ENCODE measurements at places on chromosomes 12 and 14. TPM values are rescaled to one million over a fixed set of nuclear protein-coding genes. Genes with fewer than 3 reads are reported as not detected.

GRCh38 chr14:85483652-85484051 lies 46.3 kb upstream of the FLRT2 start:
- DNase-seq, result no peak
- H3K4me1 ChIP-seq, result no peaks in the 10 kb centered on the region
- H3K4me3 ChIP-seq, result no peak overlapping the region
- no peaks in the 10 kb centered on the region for H3K27me3 ChIP-seq

DNA sequence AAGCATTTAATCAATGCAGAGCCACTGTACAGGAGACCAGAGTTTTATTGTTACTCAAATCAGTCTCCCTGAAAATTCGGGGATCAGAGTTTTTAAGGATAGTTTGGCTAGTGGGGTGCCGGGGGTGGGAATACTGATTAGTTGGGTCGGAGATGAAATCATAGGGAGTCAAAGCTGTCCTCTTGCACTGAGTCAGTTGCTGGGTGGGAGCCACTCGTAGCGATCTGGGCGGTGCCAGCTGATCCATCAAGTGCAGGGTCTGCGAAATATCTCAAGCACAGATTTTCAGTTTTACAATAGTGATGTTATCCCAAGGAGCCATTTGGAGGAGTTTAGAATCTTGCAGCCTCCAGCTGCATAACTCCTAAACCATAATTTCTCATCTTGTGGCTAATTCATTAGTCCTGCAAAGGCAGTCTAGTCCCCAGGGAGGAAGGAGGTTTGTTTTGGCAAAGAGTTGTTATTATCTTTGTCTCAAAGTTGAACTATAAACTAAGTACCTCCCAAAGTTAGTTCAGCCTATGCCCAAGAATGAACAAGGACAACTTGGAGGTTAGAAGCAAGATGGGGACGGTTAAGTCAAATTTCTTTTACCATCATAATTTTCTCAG lies 169.4 kb upstream of the PLEKHG7 start:
- H3K36me3 ChIP-seq, result peaks cover 10% of the 10 kb centered on the region
- peaks cover 28% of the 10 kb centered on the region for H3K4me1 ChIP-seq
- no peak overlapping the region for H3K27ac ChIP-seq
- H3K27me3 ChIP-seq, result no peaks in the 10 kb centered on the region
- H3K4me3 ChIP-seq, result no peak overlapping the region

GRCh38 chr12:21774358-21775132 lies at the start of gene KCNJ8:
KCNJ8 (minus strand) TSS chr12:21774706; CDS start chr12:21773616, 1,090 bp downstream.
- no peak within 1 kb of the TSS for H3K4me3 ChIP-seq
- H3K4me1 ChIP-seq, result peaks cover 2% of the 10 kb centered on the region
- H3K27ac ChIP-seq, result no peak within 1 kb of the TSS
- H3K36me3 ChIP-seq, result no peaks in the 10 kb centered on the region

DNA sequence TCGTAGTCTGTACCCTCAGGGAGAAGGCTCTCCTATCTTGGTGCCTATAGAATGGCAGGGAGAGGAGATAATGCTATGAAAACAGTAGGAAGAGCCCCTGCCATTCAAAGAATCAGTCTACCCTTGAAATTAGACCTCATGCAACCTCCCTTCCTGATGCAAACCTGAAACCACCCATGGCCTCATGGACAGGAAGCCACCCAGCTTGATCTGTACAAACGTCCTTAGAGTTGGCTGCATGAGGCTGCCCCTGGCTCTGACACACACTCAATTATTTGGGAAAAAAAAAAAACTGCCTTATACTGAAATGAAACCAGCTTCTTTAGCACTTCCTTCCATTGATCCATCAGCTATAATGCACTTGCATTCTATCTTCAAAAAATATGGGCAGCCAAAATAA lies 116.6 kb upstream of the BCL2L14 start:
- peak overlapping the region; percentile 82 for H3K27ac ChIP-seq
- no peak overlapping the region for H3K4me3 ChIP-seq
- peaks cover 16% of the 10 kb centered on the region for H3K27me3 ChIP-seq
- peak; percentile 61 for DNase-seq
- peaks cover 48% of the 10 kb centered on the region for H3K4me1 ChIP-seq

- peaks cover 3% of the 10 kb centered on the region for H3K27me3 ChIP-seq
- H3K4me3 ChIP-seq, result no peak overlapping the region
- H3K36me3 ChIP-seq, result no peaks in the 10 kb centered on the region
- no peak overlapping the region for H3K27ac ChIP-seq
- no peak for DNase-seq
Observed at GRCh38 chr12:130945786-130946492, 7.8 kb upstream of the ADGRD1 start.

LHX5 gene
- not detected for total RNA-seq

DPF3 gene
- 10.3 TPM for total RNA-seq

All from activated CD8-positive, alpha-beta T cell treated with anti-CD3 and anti-CD28 coated beads, Interleukin-2, amount 10 ng/mL, durations not matched to agents 7 days and 5 days (primary cell).